ENCODE measurements at places on chromosomes 12 and 14. TPM values are rescaled to one million over a fixed set of nuclear protein-coding genes. Genes with fewer than 3 reads are reported as not detected.

DTX3 gene
- 24.3 TPM for total RNA-seq

KRT3 gene
- not detected for total RNA-seq

ANO2 gene
- 0.07 TPM for total RNA-seq

CMKLR1 gene
- 5.4 TPM for total RNA-seq

DAO gene
- total RNA-seq: not detected

MNAT1 gene
- total RNA-seq: 47.3 TPM

RPS6KL1 gene
- 0.43 TPM for total RNA-seq

PDE3A gene
- total RNA-seq: 108 TPM

C12orf56 gene
- 0.40 TPM for total RNA-seq

SIRT4 gene
- 2.0 TPM for total RNA-seq

LGR5 gene
- 2.2 TPM for total RNA-seq

TAS2R20 gene
- total RNA-seq: 3.8 TPM

DEGS2 gene
- 0.26 TPM for total RNA-seq

SDR9C7 gene
- not detected for total RNA-seq

RAB2B gene
- 40.9 TPM for total RNA-seq

ITFG2 gene
- 15.1 TPM for total RNA-seq

OASL gene
- 0.26 TPM for total RNA-seq

MMAB gene
- total RNA-seq: 20.3 TPM

C1S gene
- total RNA-seq: 339 TPM

CD163 gene
- total RNA-seq: not detected

HAL gene
- 1.2 TPM for total RNA-seq

PGF gene
- 27.8 TPM for total RNA-seq

CLMN gene
- 1.6 TPM for total RNA-seq

SOX5 gene
- 6.6 TPM for total RNA-seq

ERG28 gene
- total RNA-seq: 5.3 TPM

SSPN gene
- total RNA-seq: 30.8 TPM

TSPAN8 gene
- total RNA-seq: 108 TPM

CPNE6 gene
- total RNA-seq: not detected

KLHL28 gene
- total RNA-seq: 11.8 TPM

NID2 gene
- total RNA-seq: 183 TPM

SLC10A1 gene
- not detected for total RNA-seq

LRRC9 gene
- not detected for total RNA-seq

MGAT4C gene
- total RNA-seq: 0.07 TPM

RNASE7 gene
- total RNA-seq: not detected

TWF1 gene
- 147 TPM for total RNA-seq

BEGAIN gene
- total RNA-seq: 0.78 TPM

MYBPC1 gene
- total RNA-seq: not detected

PSMA6 gene
- 116 TPM for total RNA-seq

AICDA gene
- not detected for total RNA-seq

AQP6 gene
- 0.20 TPM for total RNA-seq

GYS2 gene
- not detected for total RNA-seq

ISM2 gene
- total RNA-seq: 3.2 TPM

RFX4 gene
- not detected for total RNA-seq

TRHDE gene
- total RNA-seq: 1.6 TPM

P2RX2 gene
- total RNA-seq: not detected

HCAR1 gene
- total RNA-seq: 0.17 TPM

CSRP2 gene
- 19.0 TPM for total RNA-seq

CCDC177 gene
- total RNA-seq: not detected

CNPY2 gene
- total RNA-seq: 100 TPM

E2F7 gene
- 16.7 TPM for total RNA-seq

FSCB gene
- total RNA-seq: not detected

KRT73 gene
- not detected for total RNA-seq

SMCO3 gene
- 1.2 TPM for total RNA-seq

FAR2 gene
- 10.7 TPM for total RNA-seq

LRRIQ1 gene
- total RNA-seq: 0.17 TPM

EXOC3L4 gene
- total RNA-seq: 0.39 TPM

BHLHE41 gene
- total RNA-seq: 6.1 TPM

SCNN1A gene
- total RNA-seq: not detected

LMO3 gene
- total RNA-seq: 0.39 TPM

All from smooth muscle cell of the pulmonary artery (primary cell).